ENCODE measurements at places on chromosomes 7 and 10.

- DNase-seq: no peak
These were observed 130.4 kb downstream of the CCNY start for GRCh38 chr10:35466661-35467060.

DNA sequence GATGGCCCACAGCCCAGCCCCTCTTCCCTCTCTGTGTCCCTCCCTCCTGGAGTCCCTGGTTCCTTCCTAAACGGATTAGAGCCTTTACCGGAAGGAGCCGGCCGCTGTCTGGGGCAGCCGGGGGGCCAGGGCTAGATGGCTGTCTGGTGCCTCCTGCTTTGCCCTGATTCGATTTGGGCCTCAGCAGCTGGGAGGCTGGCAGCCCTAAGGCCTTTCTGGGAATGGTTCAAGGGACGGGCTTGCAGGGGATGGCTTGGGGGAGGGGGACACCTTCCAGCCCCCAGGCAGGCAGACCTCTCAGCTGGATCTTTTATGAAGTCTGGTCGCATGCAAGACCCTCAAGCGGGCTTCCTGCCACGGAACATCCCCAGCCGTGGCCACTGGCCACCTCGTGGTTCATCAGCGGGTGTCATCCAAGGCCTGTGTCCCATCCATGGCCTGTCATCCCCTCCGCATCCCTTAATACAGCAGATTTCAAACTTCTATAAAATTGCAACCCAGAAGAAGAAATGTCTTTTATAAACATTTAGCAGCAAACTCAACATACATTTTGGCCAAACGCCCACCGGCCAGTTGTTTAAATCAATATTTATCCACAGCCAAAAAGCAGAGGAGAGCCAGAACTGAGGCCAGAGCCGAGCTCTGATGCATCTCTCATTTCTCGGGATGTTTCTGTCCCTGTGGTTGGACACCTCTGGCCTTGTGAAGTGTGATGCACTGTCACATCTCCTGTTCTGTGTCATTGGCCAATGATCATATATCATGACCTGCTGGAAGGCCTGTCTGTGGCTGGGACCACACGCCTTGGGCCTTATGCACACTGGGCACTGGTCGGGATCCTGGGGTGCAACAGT lies 52.0 kb downstream of the GTF2IRD1 start:
- no peak for DNase-seq

DNA sequence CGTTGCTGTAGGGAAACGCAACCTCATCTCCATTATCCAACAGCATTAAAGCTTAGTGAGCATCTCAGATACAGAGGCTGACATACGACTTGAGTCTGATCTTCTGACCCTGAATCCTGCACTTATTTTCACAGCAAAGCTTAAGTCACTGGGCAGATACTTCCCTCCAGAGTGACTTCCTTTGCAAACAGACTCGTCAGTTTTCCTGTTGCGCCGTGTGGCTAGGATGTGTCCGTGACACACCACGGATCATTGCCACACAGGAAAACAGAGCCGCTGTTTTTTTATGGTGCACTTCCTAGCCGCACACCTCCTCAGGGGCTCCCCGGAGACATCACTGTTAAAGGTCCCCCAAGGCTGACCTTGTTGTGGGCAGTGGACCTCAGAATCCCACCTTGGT lies 94.9 kb upstream of the MKI67 start:
- DNase-seq: no peak

DNA sequence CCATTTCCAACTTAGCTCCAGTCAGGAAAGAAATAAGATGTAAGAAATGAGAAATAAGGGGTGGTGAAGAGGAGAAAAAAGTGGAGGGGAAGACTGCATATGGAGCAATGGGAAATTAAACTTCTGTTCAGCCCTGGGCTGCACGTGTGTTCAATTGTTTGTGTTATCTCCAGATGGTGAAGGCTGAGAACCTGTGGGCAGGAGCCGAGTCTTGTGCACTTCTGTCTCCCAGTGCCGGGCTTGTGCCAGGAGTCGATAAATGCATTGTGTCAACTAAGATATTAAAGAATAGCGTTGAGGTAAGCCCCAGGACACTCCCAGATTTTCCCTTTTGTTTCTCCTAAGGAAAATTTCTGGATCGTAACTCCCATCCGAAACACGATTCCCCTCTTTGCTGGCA lies 98.2 kb downstream of the PRLHR start:
- no peak for DNase-seq

DNA sequence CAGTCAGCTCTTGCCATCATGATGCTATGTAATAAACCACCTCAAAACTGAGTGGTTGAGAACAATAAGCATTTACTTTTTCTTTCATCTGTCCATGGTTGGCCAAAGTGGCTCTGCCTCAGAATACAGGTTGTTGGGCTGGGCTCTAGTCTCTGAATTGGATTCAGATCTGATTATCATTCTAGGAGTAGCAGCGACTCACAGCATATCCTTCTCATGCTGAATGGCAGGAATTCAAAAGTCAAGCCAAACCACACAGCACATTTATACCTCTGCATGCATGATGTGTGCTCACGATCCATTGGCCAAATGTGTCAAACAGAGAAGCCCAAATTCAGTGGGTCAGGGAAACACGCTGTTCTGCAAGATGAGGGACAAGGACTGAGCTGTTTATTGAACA lies 13.6 kb upstream of the GALNT11 start:
- DNase-seq: no peak

DNA sequence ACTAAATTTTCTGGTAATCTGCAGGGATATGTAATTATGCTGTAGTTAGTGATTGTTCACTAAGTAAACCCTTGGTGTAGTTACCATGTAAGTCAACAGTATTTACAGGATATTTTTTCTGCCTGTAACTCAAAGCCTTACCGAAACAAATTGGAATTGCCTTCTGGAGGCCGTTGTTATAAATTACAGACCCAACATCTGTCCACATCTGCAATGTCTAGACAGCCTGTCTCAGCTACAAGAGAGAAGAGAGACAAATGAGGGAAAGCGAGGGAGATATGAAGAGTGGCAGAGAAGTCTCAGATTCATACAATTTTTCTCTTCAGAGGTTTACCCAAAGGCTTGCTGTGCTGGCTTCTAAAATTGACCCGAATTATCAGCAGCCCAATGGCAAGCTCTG lies 23.7 kb upstream of the BTRC start:
- DNase-seq: no peak

GRCh38 chr7:93055543-93056107 lies 62.2 kb downstream of the SAMD9 start:
- DNase-seq: peak; percentile 69

DNA sequence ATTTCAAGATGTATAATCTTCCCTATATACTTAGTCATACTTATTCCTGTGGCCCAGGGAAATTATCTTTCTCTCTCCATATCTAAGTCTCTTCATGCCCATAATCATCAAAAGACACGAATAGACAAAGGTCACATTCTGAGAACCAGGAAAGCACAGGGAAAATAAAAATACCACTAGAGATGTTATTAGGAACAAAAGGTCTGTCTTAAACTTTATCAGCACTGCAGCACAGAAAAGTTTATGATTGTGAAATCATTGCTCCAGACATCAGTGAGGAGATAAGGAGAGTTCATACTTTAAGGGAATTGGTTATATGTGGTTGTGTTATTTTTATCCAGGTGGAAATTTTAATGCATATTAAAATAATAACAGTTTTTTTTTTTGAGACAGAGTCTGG lies 974.6 kb upstream of the CELF2 start:
- DNase-seq: no peak

DNA sequence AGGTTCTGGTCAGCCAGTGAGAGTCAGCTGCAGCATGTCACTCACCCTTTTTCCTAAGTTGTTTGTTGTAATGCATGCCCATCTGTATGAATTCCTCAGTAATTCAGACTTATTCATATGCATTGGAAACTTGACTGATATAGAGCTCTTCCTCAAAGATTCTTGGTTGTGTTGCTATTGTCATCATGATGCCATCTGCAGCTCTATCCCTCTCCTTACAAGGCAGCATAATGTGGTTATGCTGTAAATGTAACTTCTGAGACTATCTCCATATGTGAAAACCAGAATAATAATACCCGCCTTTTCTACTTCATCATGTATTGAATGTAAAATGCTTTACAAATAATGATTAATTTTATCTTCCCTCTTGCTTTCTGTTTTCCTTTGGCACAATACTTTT lies 252.6 kb upstream of the MTPN start:
- DNase-seq: no peak

DNA sequence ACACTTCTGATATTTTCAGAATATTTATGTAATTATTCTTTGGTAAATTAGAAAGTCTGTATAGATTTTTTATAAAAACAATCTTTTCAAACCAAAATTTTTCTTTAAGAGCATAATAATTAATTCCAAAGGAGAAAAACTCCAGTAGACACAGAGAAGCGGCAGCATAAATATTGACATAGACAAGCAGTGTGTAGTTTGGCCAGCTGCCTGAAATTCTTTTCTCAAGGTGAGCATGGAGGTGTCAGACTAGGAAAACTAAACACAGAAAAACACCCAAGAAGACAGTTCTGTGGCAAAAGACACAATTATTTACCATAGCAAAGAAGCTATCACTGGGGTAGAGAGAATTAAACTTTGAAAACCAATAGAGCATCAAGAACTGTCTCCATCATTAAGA lies 82.4 kb downstream of the KLF6 start:
- no peak for DNase-seq

DNA sequence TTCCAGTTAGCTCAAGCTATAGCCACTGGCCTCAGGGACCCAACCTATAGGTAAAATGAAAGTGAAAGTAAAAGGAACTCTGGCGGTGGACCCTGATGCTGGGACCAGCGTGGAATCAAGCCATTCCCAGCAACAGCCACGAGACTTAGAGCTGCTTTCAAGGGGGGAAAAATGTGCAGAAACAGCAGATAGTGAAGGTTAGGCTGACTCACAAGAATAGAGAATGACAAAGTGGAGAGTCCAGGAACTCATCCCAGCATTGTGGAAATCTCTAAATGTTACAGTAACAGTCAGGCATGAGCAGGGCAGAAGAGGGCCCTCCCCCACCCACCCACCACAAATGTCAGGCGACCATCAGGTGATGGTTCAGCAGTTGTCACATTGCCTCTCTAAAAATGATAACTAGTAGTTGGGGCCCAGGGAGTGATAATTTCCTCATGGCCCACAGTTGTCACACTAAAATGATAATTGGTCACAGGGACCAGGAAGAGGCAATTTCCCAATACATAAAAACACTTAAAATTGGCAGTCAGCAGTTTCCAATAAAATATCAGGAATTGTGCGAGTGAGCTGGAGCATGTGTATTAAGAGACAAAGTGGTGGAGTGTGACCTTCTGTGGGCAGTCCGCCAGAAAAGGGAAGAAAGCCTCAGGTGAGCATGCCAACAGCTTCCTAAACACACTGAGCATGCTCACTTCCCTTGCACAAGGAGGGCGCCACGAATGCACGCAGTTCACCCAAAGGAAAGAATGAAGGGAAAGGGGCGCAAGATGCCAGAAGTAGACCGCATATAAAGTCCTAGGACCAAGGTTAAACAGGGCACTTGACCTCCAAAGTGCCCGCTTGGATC lies 129.8 kb upstream of the PPP1R3A start:
- DNase-seq: peak; percentile 38

GRCh38 chr7:155753446-155753965 lies 58.8 kb downstream of the SHH start:
- no peak for DNase-seq

GRCh38 chr7:17301471-17302456 lies 3.3 kb downstream of the AHR start:
- DNase-seq: peak; percentile 74

GRCh38 chr10:79269969-79270368 lies 77.3 kb upstream of the PPIF start:
- DNase-seq: no peak

DNA sequence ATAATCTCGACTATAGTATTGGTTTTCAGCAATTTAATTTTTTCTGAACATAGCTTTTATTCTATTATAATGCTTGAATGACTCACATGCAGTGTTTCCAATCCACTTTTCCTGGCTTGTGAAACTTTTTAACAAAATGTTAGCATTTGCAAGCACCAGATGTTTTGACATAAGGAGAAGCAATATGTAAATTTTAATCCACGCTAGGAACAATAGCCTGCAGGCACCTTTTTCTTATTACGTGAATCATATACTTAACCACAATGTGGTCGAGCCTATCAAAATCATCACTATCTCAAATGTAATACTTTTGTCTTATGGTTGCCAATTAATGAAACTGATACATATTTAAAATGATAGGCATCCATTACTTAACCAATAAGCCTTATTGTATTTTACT lies 97.1 kb downstream of the TFEC start:
- no peak for DNase-seq

- no peak for DNase-seq
These were observed 948.7 kb upstream of the GHITM start for GRCh38 chr10:83190614-83191013.

GRCh38 chr7:134699021-134699818 lies 52.6 kb downstream of the BPGM start:
- DNase-seq: no peak

DNA sequence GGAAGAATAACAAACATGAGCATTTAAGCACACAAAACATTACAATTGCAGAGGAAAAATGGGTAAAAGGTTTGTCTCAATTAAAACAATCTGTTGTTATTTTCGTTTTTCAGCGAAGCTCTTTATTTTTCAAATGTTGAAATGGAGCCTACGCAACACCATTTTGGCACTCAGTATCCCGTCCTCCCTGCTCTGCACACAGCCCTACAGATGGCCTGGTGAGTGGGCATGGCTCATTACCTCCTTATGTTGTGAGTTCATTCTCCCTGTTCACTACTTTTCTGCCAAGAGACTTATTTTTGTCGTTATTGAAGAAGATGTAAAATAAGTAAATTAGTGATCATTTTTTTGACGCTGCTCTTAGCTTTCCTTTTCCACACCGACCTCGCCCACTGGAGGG lies 167.8 kb upstream of the CXCL12 start:
- no peak for DNase-seq

- DNase-seq: no peak
These were observed 416.4 kb downstream of the AUTS2 start for GRCh38 chr7:70014472-70015177.

GRCh38 chr7:7897949-7898515 lies 70.6 kb upstream of the GLCCI1 start:
- no peak for DNase-seq

GRCh38 chr7:111771638-111772037 lies 209.3 kb upstream of the IMMP2L start:
- DNase-seq: no peak

DNA sequence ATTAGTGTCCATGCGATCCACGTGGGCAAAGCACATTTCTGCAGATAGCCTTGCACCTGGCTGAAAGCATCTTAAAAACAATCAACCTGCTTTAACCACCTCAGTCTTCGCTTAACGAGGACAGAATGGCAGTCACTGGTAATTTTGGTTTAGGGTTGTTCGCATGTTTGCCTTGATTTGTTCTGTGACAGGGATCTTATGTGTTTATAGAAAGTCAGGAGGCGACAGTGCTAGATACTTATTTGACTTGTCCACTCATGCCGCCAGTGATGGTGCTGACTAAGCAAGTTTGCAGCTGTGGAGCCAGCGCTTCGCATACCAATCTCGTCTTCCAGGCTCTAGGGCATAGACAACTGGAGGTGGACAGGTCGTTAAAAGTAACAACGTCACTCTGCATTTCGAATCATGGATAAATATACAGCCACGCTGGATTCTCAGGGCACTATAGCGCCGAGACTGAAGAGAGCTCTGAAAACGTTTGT lies 1.2 kb upstream of the TMEM243 start:
- peak; percentile 68 for DNase-seq
